HT1080 (cell line): ENCODE measurements at places on chromosomes 12 and 14. TPM values are rescaled to one million over a fixed set of nuclear protein-coding genes. Genes with fewer than 3 reads are reported as not detected.

The ZDHHC22 gene
- 0.10 TPM in 1 of 2 replicates, not detected in the other for total RNA-seq

The LRRC43 gene
- total RNA-seq, result not detected in 2 replicates

The ADAM21 gene
- total RNA-seq, result 0.87 and 1.3 TPM in 2 replicates

The RARG gene
- total RNA-seq, result 10.8 and 17.4 TPM in 2 replicates

The P2RX2 gene
- not detected in 2 replicates for total RNA-seq

The GSC gene
- total RNA-seq, result 0.14 TPM in 1 of 2 replicates, not detected in the other

The NRIP2 gene
- not detected in 2 replicates for total RNA-seq

The FLRT2 gene
- total RNA-seq, result 6.7 and 7.2 TPM in 2 replicates

GRCh38 chr14:95352481-95352880 lies 32.8 kb upstream of the CLMN start:
- no peak for DNase-seq

DNA sequence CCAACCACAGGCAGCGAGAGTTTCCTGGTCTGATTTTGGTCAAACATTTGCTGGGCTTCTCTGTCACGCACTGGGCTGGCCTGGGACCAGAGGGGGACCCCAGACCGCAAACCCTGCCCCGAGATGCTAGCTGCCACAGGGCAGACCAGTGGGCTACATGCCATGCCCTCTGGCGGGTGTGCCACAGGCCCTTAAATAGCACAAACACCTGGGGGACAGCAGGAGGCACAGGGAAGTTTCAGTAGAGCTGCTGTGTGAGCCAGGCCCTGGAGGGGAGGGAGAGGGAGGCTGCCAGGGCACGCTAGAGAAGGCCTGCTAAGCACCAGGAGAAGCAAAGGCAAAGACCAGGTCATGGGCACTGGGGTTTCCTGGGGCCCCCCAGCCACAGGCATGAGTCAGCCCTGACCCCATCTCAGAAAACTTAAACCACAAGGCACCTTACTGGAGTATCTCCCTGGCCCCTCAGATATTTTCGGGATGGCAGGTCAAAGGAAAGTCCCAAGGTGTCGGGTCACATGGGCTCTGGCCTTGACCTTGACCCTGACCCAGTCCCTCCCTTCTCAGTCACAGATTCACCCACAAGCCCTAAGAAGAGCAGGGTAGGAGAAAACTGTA lies 29.2 kb downstream of the ITPK1 start:
- DNase-seq, result peak; percentile 25

GRCh38 chr12:96636895-96637294 lies 147.5 kb downstream of the CFAP54 start:
- no peak for DNase-seq

- no peak for DNase-seq
These were observed 615.1 kb downstream of the TMEM121 start for GRCh38 chr14:106141242-106142220.

DNA sequence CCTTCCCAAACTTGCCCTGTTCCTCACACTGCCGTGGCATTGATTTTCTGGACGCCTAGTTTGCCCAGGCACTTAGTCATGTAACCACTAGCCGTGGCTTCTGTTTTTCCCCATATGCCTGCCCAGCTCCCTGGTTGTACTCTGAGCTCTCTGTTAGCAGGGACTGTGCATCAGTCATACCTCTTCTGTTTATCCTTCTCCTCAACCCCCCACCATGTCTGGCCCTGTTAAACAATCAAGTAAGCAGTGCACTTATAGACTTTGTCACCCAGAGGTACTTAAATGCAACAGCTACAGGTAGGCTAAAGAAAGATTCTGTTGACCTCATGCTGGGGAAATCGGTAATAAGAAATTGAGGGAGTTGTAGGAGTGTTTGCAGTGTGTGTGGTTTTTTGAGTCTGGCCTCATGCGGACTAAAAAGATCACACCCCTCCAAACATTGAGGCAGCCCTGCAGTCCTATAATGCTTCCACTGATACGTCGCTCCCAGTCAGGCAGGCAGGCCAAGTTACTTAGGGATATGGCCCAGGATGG lies 17.0 kb downstream of the UBE3B start:
- DNase-seq, result peak; percentile 2

GRCh38 chr14:85243321-85243720 lies 286.6 kb upstream of the FLRT2 start:
- DNase-seq, result no peak

- DNase-seq, result peak; percentile 90
These were observed 585 bp upstream of the TEAD4 start for GRCh38 chr12:2958432-2959191.

GRCh38 chr14:101926085-101926484 lies 38.3 kb upstream of the DYNC1H1 start:
- no peak for DNase-seq

DNA sequence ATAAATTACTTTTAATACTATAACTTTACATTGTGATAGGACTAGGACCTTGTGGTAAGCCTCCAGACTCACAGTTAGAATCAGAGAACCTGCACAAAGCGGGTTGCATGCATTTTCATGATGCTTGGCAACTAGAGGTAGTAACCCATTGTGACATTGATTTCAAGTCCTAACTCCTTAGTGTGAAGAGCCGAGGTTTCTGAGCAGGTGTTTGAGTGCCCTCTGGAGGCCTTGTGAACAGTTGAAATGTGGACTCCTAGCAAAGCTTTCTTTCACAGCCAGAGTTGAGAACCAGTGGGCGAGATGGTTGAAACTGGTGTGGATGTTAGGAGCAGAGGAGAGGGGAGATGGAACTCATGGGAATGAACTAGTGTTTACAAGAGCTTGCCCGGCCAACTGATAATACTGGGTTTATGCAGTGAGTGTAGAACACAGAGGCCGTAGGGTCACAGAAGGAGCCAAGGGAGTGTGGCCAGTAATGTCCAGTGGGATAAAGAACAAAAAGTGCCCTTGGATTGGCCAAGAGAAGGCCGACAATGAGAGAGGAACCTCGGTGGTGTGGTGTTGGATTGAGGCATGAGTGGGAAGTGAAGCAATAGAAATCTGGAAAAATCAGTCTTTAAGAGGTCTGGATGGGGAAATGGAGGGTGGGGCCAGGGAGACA lies 10.9 kb downstream of the ZNF664 start:
- peak; percentile 37 for DNase-seq

DNA sequence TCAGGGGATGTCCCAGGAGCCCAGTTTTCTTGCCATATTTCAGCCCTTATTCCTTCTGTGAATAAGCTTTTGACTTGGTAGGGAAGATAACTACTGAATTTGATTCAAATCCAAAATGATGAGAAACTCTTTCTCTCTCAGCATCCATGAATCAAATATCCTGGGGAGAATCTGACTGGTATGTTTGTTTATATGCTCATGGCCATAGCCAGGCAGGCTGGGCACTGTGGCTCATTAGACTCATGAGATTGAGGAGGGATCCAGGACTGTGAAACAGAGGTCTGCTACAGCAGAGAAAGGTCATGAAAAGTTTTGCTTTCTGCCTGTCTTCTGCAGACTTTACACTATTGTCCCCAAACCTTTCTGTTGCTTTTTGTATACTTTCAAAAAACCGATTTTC lies 346.4 kb upstream of the ATP2B1 start:
- DNase-seq, result no peak

GRCh38 chr12:127750076-127750840 lies 516.7 kb upstream of the TMEM132C start:
- DNase-seq, result no peak

- no peak for DNase-seq
These were observed 2.6 kb downstream of the BBS10 start for GRCh38 chr12:76345569-76345968.

- DNase-seq, result no peak
These were observed 5.5 kb downstream of the CEP170B start for GRCh38 chr14:104870368-104871144.

DNA sequence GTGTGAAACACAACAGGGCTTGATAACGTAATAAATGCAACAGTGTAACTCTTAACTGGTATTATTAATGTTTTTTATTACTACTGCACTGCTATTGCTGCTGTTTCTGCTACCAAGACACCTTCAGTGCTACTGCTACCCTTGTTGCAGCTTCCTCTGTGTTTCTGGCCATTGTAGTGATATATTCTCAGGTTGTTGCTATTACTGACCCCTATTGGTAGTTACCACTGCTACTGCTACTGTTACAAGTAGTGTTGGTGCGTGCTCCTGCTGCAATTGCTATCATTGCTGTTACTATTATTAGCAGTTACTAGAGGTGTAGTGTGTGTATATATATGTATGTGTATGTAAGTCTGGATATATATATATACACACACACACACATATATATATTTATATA lies 87.2 kb upstream of the PTPRB start:
- DNase-seq, result no peak

GRCh38 chr12:113788020-113788856 lies 177.9 kb downstream of the RBM19 start:
- peak; percentile 43 for DNase-seq

DNA sequence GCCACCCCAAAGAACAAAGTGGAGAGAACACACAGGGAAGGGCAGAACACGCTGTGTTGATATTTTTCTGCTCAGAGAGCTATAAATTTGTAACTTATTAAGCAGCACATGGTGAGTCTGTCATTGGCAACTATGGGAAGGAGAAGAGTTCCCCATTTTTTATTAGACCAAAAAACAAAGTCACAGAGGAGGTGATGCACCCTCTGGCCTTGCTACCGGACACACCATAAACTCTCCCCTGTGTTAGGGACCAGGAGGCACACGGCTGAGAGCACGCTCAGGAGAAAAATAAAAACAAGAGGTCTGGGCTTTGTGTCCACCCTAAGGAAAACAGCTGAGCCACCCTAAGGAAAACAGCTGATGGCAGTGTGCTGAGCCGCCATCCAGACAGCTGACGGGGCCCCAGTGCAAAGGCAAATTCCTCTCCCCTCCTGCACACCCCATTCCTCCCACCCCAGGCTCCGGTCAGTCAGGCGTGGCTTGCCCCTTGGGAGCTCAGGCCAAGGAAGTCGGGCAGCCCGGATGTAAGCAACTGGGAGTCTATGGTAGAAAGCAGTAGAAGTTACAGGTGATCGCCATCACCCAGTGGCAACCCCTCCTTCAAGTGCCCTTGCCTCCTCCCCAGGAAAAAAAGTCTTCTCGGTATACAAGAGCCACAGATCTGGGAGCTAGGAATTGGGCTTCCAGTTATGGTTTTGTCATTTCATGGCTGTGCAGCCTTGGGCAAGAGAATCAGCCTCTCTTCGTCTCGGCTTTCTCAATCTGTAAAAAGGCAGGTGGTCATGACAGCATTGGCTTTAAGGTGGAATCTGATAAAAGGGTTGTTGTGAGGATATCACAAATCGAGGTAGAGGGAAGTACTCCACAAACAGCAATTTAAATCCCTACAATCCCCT lies 2.4 kb downstream of the PXN start:
- DNase-seq, result peak; percentile 16
